Spleen (tissue), 13 donors: ENCODE measurements at places on chromosomes 5 and 9. TPM values are rescaled to one million over a fixed set of nuclear protein-coding genes. Genes with fewer than 3 reads are reported as not detected.

- DNase-seq, result no peak
Measured at GRCh38 chr5:177131019-177131320, 2.6 kb upstream of the NSD1 start.

DNA sequence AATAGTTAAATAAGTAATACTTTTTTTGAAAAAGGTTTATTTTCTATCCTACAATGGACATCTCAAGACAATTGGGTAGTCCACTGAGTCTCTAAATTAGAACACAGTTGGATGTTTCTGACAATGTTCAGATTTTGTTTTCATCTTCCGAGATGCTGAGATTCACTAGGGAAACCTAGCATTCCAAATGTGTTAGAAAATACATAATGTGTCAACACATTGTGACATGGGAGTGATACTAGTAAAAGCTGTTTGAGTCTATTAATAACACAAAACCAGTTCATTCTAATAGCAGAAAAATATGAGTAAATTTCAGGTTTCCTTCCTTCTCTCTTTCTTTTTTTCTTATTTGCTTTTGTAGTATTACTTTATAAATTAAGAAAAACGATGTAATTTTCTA is 68.2 kb upstream of the CDH10 start:
- no peak for DNase-seq

Gene CBY3
- total RNA-seq, result not detected

GRCh38 chr9:117375956-117376355 is 38.9 kb downstream of the ASTN2 start:
- DNase-seq, result no peak

Gene SCAMP1
- total RNA-seq, result 28.0 TPM

DNA sequence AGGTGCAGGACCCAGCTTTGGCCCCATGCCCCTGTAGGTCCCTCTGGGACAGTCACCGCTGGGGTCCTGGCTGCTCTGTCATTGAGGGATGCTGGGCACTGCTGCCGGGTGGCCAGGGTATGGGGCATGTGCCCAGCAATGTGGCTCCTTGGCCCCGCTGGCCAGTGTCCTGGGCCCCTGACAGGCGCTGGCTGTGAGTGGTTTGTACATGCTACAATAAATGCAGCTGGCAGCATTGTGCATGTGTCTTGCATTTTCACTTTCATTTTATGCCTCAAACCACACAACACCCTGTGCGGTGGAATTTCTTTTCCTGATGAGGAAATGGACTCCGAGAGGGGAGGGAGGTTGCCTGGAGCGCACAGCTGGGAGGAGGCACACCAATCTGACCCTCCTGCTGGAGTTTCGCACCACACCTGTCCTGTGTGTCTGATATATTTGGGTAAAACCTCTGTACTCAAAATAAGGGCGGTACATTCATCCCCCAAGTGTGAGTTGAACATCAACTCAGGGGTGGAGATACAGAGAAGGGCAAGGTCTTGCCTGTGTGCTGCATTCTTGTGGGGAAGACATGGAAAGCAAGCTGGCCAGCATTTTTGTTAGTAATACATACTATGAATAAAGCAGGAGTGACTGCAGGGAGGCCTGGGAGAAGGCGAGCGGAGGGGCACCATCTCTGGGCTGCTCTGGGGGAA is 11.7 kb downstream of the TSPAN17 start:
- DNase-seq, result peak; percentile 82

Gene ABCA1
- 78.4 TPM for total RNA-seq

Gene GABRA6
- not detected for total RNA-seq

DNA sequence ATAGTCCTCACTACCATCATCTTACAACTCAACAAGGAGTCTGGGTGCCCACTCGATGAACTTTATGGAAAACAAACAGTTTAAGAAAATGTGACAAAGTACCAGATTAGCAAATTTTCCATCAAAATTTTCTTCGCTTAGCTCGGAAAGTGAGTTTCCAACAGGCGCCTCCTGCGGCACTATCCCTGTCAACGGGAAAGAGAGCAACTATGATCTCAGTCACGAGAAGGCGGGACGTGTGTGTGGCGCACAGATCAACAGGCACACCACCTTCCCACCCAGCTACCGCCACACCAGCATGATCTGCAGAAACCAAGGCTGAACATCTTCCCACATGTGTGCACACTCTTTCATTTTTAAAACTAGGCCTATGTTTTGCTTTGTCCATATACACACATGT is 13.7 kb upstream of the INPP5E start:
- DNase-seq, result no peak

Gene ITK
- total RNA-seq, result 43.8 TPM

Gene STING1
- 108 TPM for total RNA-seq
